Myometrial cell (primary cell): ENCODE measurements at places on chromosomes 1 and 21. TPM values are rescaled to one million over a fixed set of nuclear protein-coding genes. Genes with fewer than 3 reads are reported as not detected.

Gene PTPRU
- 10.6 and 20.8 TPM in 2 replicates for total RNA-seq

Gene RHCE
- 0.53 and 0.58 TPM in 2 replicates for total RNA-seq

Gene ZNF648
- total RNA-seq: not detected in 2 replicates

Gene TSEN15
- 47.3 and 102 TPM in 2 replicates for total RNA-seq

Gene SIM2
- not detected in 2 replicates for total RNA-seq

Gene KCND3
- not detected in 2 replicates for total RNA-seq

Gene C1orf141
- total RNA-seq: not detected in 2 replicates

Gene HMGCS2
- total RNA-seq: not detected in 2 replicates

Gene SPATA45
- total RNA-seq: not detected in 2 replicates

Gene TRIM46
- 3.7 and 5.8 TPM in 2 replicates for total RNA-seq

Gene RASSF5
- total RNA-seq: under 0.01 and 0.71 TPM in 2 replicates

Gene ITLN2
- not detected in 2 replicates for total RNA-seq

Gene FLG2
- not detected in 2 replicates for total RNA-seq

Gene SASS6
- total RNA-seq: 1.4 and 2.5 TPM in 2 replicates

Gene ZBED6
- 6.1 and 12.1 TPM in 2 replicates for total RNA-seq

Gene BATF3
- total RNA-seq: 0.35 and 1.4 TPM in 2 replicates

Gene SLC44A3
- total RNA-seq: 0.18 TPM in 1 of 2 replicates, not detected in the other

Gene CDK18
- 0.29 and 1.2 TPM in 2 replicates for total RNA-seq

Gene RNU1-3
- not detected in 2 replicates for total RNA-seq

Gene KRTAP13-3
- total RNA-seq: not detected in 2 replicates

Gene DYRK3
- 23.1 and 27.3 TPM in 2 replicates for total RNA-seq

Gene FCN3
- not detected in 2 replicates for total RNA-seq

Gene AMY2A
- total RNA-seq: not detected in 2 replicates

Gene TDRD5
- total RNA-seq: not detected in 2 replicates

Gene ITGB2
- total RNA-seq: not detected in 2 replicates

Gene PGD
- total RNA-seq: 282 and 310 TPM in 2 replicates

Gene KRTAP12-2
- not detected in 2 replicates for total RNA-seq

Gene PRELP
- 0.18 and 0.58 TPM in 2 replicates for total RNA-seq

Gene RASAL2
- total RNA-seq: 8.6 and 11.7 TPM in 2 replicates

Gene CGN
- total RNA-seq: not detected in 2 replicates

Gene AADACL4
- total RNA-seq: not detected in 2 replicates

Gene IVL
- not detected in 2 replicates for total RNA-seq

Gene KRTAP19-7
- not detected in 2 replicates for total RNA-seq
